ENCODE measurements at places on chromosomes 3 and 15.

DNA sequence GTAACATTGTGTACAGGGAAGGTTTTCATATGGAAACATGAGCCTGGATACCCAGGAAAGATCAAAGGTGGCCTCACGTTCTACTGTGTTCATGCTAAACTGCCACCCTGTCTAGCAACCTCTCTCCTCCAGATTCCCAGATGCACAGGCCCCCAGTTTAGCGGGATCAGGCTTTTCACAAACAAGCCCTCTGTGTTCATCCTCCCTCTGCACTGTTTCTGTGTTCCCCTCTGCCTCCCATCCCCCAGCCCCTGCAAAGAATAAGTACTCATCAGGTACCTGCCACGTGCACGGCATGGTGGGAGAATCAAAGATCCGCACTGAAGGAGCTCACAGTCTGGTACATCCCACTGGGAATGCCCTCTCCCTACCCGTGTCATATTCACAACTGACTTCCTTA, 46.1 kb downstream of the TMEM266 start:
- DNase-seq, result no peak

DNA sequence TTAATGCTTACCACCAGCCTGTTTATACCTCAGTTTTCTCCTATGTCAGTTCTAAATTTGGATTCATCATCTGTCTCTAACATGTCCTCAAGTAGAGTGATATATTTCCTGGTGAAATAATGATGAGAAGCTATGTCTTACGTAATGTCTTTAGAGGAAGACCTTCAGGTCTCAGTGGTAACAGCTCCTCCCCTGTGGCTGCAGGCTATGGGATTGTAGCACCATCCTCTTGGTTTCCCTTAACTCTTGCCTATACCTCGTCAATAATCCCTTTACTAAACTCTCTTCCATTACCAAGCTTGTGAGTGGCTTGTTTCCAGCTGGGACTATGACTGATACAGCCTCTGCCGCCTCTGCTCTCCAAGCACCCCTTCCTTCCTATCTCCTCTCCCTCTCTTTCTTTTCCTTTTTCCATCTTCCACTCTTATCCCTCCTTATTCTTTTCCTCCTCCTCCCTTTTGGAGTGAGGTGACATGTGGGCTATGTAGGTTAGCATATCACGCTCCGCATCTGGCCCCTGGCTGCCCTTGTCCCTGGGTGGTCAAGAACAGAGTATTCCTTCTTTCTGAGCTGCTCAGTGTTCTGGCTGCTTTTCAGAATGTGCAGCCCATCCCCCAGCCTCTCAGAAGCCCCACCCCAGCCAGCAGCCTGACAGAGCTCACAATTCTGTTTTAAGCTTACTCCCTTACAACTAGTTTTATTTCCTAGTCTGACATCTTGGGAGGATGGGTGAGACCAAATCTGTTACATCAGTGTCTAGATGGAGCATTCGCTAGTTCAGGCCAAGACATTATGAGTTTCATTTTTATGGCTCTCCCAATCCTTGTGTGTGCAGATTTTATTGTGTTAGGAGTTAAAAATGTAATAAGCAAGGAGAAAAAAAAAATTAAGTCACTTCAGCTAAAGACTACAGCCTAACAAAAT, 75.0 kb upstream of the RNU6-1 start:
- no peak for DNase-seq

GRCh38 chr3:174202116-174202515, 657.0 kb upstream of the NAALADL2 start:
- no peak for DNase-seq

GRCh38 chr3:100753846-100754245, 44.6 kb downstream of the TFG start:
- no peak for DNase-seq

DNA sequence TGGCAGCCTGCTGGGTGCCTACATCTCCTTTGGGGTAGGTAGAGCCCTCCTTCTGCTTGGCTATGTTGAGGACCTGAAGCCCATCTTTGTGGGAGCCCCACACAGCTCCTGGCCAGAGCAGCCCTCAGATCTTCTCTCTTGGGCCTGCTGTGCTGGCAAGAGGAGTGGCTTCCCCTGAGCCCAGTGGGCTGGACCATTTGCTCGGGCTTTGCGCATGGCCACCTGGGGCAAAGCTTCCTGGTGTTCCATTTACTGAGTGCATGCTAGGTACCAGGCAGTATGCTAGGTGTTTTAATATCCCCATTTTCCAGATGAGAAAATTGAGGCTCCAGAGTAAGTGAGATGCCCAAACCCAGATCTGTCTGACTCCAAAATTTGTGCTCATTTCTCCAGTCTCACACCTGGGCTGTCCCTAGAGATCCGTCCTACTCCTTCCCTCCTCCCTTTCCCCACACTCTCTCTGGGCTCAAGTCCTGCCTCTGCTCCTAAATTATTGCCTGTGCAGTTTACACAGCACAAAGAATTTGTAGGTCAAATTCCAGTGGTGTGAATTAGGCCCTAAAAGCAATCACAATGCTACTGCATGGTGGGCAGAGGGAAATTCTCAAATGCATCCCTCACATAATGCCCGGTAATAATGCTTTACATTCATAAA, 39.7 kb downstream of the SLC28A1 start:
- peak; percentile 29 for DNase-seq

GRCh38 chr3:43783987-43784639, 93.4 kb downstream of the ABHD5 start:
- no peak for DNase-seq

- DNase-seq, result no peak
Measured at GRCh38 chr3:48535578-48535977, 21.0 kb downstream of the PFKFB4 start.

GRCh38 chr3:70421506-70421905, 109.1 kb upstream of the MDFIC2 start:
- DNase-seq, result no peak

DNA sequence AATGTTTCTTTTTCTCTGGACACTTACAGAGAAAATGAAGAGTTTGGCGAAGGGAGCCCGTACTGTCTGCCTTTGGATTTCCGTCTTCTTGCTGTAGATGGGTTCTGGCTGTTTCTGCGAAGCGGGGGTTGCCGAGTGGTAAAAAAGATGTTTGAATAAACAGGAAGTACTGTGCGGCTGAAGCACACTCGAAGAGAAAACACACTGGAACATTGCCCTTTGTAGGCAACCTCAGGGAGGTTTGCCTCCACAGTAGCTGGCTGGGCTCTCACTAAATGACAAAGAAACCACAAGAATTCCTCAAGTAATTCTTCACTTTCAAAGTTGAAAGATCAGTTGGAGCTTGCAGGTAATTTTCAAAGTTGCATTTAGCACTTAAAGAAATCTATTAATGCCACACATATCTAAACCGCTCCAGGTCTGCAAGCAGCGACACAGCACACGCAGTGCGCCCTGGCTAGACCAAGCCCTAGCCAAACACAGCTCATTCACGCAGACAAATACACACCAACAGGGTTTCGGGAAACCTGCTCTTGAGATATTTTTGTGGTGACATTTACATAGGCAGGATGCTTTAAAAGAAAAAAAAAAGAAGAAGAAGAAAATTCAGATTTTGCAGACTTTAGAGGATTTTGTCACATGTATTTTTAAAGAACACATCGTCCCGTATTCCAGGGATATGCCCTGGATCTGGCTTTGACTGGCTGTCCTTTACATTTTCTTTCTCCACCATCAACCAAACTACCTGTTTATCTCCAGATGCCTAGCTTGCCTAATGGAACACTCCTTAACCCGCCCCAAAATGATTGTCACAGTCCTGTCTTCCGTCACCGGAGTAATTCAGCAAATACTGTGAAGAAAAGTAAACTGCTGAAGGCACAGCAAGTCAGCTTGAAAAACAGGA, 452.8 kb downstream of the FOXP1 start:
- DNase-seq, result peak; percentile 88

DNA sequence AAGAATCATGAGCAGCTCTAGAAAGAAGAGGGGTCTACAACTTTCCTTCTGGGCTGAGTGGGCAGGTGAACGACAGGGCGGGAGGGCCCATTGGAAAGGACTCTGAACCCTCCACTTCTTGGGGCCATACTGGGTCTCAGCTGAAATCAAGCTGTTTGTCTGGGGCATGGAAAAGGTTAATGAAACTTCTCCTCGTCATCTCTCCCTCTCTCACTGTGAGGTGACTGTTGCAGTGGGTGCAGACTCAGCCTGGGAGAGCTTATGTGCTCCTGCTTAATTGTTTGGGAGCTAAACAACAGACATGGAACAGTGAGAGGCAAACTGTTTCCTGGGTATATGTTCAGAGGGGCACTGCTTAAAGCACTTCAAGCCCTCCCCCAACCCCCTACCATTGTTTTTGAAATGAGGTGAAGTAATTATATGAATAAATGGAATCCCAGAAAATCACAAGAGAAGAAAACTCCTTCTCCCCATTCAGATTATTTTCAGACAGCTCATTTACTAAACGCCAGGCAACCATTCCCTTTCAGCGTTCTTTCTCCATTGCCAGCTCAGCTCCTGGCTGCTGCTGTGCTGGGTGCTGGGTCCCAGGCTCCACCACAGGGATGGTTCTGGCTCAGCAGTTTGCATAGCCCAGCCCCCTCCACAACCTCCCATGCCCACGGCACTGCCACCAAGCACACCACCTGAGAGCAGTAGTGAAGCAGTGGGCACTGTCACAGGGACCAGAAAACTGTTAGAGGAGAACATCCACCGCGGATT, 444.9 kb upstream of the TBL1XR1 start:
- no peak for DNase-seq

GRCh38 chr3:99877031-99877579, 59.4 kb downstream of the CMSS1 start:
- no peak for DNase-seq

GRCh38 chr3:99776516-99777209, 41.0 kb upstream of the CMSS1 start:
- DNase-seq, result no peak

- DNase-seq, result no peak
Measured at GRCh38 chr15:29910068-29910467, 87.8 kb upstream of the TJP1 start.

- no peak for DNase-seq
Measured at GRCh38 chr3:197440717-197441303, 115.0 kb downstream of the BDH1 start.

GRCh38 chr3:50164984-50165909, 10.1 kb downstream of the SEMA3F start:
- no peak for DNase-seq

DNA sequence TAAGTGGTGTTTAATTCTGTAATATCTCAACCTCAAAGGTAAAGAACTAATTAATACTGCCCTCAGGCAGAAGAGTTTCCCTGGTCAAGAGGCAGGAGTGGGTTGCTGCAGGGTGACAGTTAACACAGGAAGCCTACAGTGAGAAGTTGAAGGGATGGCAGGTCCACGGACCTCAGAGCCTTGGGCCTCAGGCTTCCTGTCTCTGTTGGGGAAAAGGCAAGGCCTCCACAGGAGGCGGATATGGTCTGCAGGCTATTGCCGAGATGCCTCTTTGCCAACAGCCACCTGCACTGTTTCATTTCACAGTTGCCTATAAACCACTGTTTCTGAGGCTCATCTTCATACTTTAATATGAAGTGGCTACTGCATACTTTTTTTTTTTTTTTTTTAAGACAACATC, 33.3 kb upstream of the RPN1 start:
- DNase-seq, result no peak

DNA sequence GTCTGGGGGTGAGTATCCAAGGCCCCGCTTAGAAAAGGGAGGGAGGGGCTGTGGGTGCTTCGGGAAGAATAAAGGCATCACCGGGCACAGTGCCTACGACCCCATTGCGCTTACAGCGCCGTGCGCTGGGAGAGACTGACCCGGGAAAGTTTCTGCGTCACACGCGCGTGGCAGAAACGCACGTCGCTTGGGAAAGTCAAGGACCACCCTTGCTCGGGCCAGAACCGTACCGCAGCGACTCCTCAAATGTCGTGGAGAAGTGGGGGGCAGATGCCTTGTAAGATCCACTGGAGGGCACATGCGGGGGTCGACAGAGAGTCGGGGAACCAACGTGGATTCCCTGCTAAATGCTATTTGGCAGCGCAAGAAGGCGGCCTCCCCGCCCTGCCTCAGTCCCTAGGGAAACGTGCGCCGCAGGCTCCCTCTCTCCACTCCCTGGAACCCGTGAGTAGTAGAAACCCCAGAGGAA, 2.4 kb downstream of the ADAMTS9 start:
- no peak for DNase-seq

Data from cardiac fibroblast (primary cell).